ENCODE measurements at places on chromosomes 7 and 10. TPM values are rescaled to one million over a fixed set of nuclear protein-coding genes. Genes with fewer than 3 reads are reported as not detected.

GRCh38 chr10:16271571-16271970 lies 165.2 kb upstream of the PTER start:
- no peak for DNase-seq

DNA sequence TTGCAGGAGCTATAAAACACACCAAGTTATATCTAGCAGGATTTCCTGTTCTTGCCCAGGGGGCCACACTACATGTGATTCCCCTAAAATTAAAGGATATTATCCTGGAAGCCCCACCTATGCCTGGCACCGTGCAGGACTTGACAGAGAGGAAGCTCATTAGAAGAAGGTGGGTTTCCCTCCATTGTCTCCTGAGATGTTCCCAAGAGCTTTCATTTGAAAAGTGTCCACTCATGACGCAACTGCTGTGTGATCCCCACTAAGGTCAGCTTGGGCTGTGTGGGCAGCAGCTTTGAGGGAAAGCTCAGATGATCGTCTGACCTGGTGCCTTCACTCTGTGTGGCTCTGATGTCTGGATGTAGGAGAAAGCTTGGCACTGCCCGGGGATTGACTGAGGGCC lies 53.5 kb downstream of the RAMP3 start:
- DNase-seq = no peak

GRCh38 chr7:144820552-144820951 lies 15.3 kb downstream of the TPK1 start:
- DNase-seq = no peak

GRCh38 chr7:91915401-91916050 lies 25.1 kb upstream of the AKAP9 start:
- DNase-seq = no peak

GIMAP4 gene
- 169 TPM for total RNA-seq

ARMC3 gene
- total RNA-seq = not detected

FAS gene
- total RNA-seq = 5.8 TPM

GRCh38 chr10:127420138-127420684 lies 128.9 kb upstream of the NPS start:
- no peak for DNase-seq

DNA sequence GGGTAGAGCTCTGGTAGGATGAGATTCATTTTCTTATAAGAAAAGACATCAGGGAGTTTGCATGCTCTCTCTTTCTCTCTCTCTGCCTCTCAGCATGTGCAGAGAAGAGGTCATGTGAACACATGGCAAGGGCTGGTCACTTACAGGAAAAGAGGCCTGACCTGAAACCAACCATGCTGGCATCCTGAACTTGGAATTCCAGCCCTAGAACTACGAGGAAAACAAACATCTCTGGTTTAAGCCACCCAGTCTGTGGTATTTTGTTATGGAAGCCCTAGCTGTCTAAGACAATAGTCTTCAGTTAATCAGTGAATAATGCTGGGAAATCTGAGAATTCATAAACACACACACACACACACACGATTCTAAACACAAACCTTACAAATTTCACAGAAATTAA lies 1104.2 kb upstream of the LRRN3 start:
- DNase-seq = no peak

DNA sequence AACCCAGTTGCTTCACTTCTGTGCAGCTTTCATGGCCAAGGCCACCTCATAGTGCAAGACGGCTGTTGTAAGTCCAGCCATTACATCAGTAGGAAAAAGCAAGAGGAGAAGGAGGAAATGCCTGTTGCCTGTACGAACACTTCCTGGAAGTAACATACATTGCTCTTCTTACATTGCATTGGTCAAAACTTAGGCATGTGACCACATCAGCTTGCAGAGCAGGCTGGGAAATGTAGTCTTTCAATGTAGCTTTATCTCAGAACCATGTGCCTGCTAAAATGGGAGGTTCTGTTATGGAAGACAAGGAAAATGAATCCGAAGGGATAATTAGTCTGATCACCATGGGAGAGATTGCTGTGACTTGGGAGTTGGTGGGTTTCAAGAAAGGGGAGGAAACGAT lies 4.3 kb downstream of the SLC29A3 start:
- peak; percentile 45 for DNase-seq

AKR1C2 gene
- 22.7 TPM for total RNA-seq

GRCh38 chr10:110044681-110045080 lies 36.9 kb downstream of the ADD3 start:
- DNase-seq = no peak

GRCh38 chr7:974820-975681 lies at the start of gene COX19:
Gene COX19 (minus strand): TSS chr7:975549. CDS start chr7:975509, 40 bp downstream.
- DNase-seq = peak; percentile 75

DNA sequence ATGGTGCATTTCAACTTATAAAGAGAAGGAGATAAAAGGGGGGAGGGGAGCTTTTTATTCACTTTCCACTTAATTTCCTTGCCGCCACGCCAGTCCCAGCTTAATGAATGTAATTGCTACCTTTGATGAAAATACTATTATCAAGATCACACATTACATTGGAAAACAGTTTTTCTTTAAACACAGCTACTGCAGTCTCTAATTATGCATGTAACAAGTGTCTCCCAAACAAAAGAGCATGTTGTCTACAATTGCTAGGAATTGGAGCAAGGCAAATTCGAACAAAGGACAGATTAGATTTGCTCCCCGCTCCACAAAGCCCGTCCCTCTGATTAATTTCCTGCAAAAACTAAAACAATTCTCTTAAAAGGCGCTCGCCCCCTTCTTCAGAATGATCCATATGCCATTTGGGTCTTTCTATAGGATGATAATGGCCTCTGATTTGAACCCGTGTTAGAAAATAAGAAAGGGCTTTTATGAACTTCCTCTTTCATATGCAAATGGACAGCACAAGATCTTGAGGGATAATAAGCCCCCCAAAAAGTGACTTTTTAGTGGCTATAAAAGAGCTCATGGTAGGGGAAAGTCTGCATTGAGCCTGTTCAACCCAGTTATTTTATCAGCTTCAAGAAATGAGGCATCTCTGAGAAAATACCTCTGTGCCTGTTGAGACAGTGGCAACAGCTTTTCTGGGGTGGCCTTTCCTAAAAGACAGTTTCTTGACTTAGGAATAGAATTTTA lies 60.6 kb downstream of the ACADSB start:
- no peak for DNase-seq

GIMAP1 gene
- 24.5 TPM for total RNA-seq

DNA sequence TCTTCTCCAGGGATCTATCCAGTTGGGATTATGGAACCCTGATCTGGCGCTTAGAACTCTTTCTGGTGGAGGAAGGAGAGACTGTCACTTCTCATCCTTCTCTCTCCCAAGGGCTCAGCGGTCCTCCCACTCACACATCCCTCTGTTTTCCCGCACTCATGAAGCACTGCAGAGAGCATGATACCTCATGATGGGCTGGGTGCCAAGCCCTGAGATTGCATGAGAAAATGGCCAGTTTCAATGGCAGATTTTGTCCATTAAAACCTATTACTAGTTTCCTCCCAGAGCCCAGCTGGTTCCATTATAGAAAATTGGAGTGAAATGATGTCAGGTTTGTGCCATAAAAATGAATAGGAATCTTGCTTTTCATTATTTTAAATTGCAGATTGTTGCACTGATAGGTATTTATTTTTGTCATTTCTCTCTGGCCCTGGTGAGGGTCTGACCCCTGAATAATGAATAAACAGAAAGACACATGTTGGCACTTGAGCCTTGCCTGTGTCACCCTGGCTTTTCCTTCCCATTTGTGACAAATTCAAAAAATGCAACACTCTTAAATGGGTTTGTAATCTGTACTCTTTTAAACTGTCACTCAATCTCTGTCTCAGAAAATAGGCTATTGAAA lies 1151.1 kb downstream of the TYW1 start:
- no peak for DNase-seq

- no peak for DNase-seq
Observed at GRCh38 chr7:93178213-93178612, 30.0 kb upstream of the SAMD9L start.

SH2B2 gene
- 0.51 TPM for total RNA-seq

NKX2-3 gene
- total RNA-seq = not detected

Measured in dermis microvascular lymphatic vessel endothelial cell (primary cell).